CD4-positive, alpha-beta T cell treated with Interleukin-10 for 1 hour (primary cell): ENCODE measurements at places on chromosomes 1 and 21.

GRCh38 chr1:2520806-2521205 is 5.6 kb downstream of the PANK4 start:
- no peak for DNase-seq

DNA sequence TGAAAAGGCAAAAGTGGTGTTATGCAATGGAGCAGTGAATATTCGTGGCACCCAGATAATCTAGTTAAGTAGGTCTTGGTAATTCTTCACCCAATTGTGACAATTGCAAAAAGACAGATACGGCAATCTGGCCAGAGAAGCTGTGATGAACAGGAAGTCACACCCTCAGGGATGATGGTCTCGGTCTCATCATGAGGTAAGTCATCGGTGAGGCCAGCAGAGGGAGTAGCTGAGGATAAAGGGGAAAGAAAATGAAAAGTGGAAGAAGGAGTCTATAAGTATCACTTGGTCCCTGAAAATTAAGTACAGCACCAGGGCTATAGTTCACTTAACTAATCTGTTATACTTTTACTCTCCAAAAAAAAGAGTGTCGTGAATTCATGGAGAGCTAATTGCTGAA is 258.8 kb upstream of the NCAM2 start:
- DNase-seq: no peak

- no peak for DNase-seq
These were observed 122.1 kb downstream of the NEK7 start for GRCh38 chr1:198278943-198279342.

GRCh38 chr1:203456577-203456976 is 19.0 kb upstream of the PRELP start:
- DNase-seq: no peak

GRCh38 chr1:202283379-202283844 is 58.3 kb downstream of the UBE2T start:
- peak; percentile 7 for DNase-seq

GRCh38 chr1:85283475-85284199 is 7.2 kb upstream of the BCL10 start:
- no peak for DNase-seq

- no peak for DNase-seq
These were observed 116.1 kb downstream of the MRPS6 start for GRCh38 chr21:34189506-34189905.

GRCh38 chr1:96388421-96389310 is 332.9 kb upstream of the PTBP2 start:
- DNase-seq: no peak

GRCh38 chr1:155002464-155003226 is at the start of gene ZBTB7B:
ZBTB7B (plus strand) TSS chr1:155002802; CDS start chr1:155014661, 11,859 bp downstream.
- no peak for DNase-seq

DNA sequence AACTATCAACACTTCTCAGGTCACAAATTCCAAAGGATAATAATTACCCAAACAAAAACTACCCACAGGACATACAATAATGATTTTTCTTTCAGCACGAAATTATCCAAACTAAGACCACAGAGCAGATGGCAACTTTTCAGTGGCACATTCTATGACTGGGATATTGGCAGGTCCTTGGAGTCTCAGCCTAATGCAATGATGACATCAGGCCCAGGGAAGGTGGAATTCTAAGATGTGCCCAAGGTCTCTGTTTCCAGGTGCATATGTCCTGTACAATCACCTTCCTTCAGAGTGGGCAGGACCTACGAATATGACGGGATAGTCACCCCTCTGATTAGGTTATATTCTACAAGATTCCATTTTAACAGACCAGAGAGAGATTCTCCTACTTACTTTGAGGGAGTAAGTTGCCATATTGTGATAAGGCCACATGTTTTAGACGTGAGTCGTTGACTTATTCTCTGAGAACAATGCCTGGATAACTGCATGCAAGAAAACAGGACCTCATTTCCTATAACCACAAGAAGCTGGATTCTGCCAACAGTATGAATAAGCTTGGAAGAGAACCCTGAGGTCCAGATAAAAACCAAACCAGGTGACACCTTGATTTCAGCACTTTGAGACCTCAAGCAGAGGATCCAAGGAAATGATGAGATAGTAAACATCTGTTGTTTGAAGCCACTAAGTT is 69.9 kb downstream of the ZC3H11B start:
- DNase-seq: no peak

DNA sequence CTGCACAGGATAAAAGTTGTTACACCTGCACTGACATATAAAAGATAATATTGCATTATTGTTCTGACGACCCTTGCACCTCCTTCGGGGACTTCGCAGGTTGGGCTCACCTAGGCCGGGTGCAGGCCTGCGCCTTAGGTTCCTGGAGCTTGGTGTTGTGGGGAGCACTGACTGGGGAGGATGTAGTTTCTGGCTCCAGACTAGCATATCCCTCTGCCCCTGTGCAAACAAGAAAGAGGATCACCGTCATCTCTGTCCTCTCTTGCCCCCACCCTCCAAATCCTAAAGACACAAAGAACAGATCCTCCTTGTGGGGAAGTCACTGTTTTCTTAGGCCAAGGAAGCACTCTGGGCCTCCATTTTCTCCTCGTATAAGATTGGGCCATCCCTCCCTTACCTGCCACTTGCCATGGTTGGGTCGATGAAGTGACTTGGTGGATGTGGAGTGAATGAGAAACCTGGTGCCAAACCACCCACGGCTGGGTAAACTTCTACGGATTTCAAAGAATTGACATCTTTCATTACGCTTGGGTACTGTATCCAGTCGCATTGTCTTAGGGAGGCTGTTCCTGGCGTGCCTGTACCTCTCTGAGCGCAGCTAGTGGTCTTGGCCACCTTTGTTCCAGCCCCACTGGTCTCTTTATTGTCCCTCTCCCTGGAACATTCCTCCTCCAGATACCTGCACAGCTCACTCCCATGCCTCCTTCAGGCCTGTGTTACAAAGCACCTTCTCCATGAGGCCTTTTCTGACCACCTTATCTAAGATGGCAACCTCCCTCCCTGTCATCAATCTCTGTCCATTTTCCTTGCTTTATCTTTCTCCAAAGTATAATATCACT is 34.4 kb upstream of the PKP1 start:
- DNase-seq: no peak

DNA sequence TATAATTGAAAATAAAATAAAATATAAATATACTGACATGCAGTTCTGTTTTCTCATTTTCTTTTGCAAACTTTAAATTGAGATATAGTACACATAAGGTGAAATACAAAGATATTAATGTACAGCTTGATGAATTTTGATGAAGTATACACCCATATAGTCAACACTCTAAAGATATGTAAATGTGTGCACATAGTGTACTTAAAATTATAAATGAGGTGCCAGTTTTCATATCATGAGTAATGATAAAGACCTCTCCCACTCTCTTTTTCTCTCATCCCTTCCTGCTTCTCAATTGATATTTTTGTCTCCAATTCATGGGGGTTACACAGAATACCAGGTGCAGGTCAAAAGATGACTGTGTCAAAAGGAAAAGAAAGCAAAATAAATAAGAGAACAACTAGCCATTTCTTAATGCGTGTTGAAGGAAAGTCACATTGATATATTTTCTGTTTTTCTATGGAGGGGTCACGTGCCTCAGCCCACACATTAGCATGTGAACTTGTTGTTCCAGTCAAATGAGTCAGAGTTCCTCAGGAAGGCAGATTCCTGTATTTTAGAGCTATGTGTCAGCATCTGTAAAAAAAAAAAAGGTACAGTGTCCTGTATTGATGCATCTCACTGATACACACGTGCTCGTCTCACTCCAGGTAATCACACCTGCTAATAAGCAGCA is 64.3 kb upstream of the HOOK1 start:
- DNase-seq: no peak

GRCh38 chr1:165857046-165857801 is 29.8 kb downstream of the UCK2 start:
- no peak for DNase-seq

DNA sequence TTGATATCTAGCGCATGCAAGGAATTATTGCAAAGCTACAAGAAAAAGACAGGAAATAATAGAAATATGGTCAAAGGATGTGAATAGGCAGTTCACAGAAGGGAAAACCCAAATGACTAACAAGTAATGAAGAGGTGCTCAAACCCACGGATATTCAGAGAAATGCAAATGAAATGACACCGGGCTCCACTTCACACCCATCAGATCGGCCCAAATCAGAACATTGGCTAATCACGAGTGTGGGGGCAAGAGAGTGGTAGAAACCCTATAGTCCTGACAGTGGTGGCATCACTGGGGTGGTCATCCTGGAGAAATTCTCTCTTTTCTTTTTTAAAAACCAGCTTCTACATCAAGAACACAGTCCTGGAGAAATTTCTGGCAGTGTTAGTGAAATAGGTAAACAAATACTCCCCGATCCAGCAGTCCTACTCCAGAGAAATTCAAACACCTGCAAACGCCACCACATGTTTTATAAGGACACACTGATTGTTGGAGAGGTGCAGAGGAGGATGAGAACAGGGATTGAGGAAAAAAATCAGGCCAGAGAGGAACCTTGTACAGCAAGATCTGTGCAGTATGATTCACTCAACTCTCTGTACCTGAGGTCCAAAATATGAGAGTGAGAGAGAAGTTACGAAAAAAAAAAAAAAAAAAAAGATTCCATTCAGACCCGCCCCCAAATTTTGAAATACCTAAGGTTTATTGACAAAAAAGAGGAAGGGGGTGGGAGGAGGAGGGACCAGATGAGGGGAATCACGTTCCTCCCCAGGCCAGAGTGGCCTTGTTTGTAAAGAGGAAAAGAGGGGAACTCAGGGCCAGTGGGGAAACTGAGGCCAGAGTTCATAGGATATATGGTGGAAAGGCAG is 9.2 kb upstream of the TNFRSF1B start:
- peak; percentile 68 for DNase-seq
